ENCODE measurements at places on chromosomes 4 and X. TPM values are rescaled to one million over a fixed set of nuclear protein-coding genes. Genes with fewer than 3 reads are reported as not detected.

- no peak overlapping the region for H3K4me3 ChIP-seq
- no peaks in the 10 kb centered on the region for H3K27me3 ChIP-seq
- no peak overlapping the region for H3K27ac ChIP-seq
- no peak for DNase-seq
- H3K4me1 ChIP-seq: no peaks in the 10 kb centered on the region
These were observed 13.2 kb upstream of the CAPN6 start for GRCh38 chrX:111283446-111283845.

Gene GAGE12J
- not detected for total RNA-seq

GRCh38 chr4:15213302-15213970 lies 211.2 kb downstream of the CPEB2 start:
- DNase-seq: no peak
- no peak overlapping the region for H3K4me3 ChIP-seq
- no peaks in the 10 kb centered on the region for H3K27me3 ChIP-seq
- no peak overlapping the region for H3K27ac ChIP-seq
- no peaks in the 10 kb centered on the region for H3K4me1 ChIP-seq
- no peaks in the 10 kb centered on the region for H3K36me3 ChIP-seq

GRCh38 chr4:84403656-84404055 lies 95.4 kb downstream of the NKX6-1 start:
- no peaks in the 10 kb centered on the region for H3K36me3 ChIP-seq
- no peak overlapping the region for H3K4me3 ChIP-seq
- peaks cover 34% of the 10 kb centered on the region for H3K4me1 ChIP-seq
- peak overlapping the region; percentile 41 for H3K27ac ChIP-seq

DNA sequence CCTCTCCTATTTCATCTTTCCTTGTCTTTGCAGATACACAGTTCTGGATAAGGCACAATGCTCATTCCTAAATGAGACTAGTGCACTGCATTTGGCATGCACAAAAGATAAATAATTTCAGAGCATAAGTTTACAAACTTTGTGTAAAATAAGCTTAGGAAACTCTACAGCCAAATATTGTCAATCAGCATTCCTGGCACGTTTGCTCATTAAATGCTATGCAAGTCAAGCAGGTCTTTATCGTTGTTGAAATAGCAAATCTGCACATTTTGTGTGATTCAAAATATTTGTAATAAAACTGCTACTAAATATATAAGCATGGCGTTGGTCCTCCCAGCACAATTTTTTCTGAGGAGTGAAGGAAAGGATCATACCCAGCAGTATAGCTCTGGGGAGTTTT lies 322.1 kb upstream of the NOCT start:
- no peaks in the 10 kb centered on the region for H3K36me3 ChIP-seq
- H3K27me3 ChIP-seq: no peaks in the 10 kb centered on the region
- no peak for DNase-seq

Gene IQCM
- total RNA-seq: not detected

All from thyroid gland (tissue), 4 donors.